ENCODE measurements at places on chromosomes 7 and 10. TPM values are rescaled to one million over a fixed set of nuclear protein-coding genes. Genes with fewer than 3 reads are reported as not detected.

NPVF gene
- total RNA-seq: not detected

ZNF273 gene
- 2.5 TPM for total RNA-seq

FAM25A gene
- total RNA-seq: not detected

PDZD7 gene
- total RNA-seq: 0.49 TPM

HNRNPA2B1 gene
- total RNA-seq: 177 TPM

MYPN gene
- total RNA-seq: 0.42 TPM

TEX47 gene
- total RNA-seq: not detected

INMT gene
- total RNA-seq: 4.2 TPM

ZNF282 gene
- 12.7 TPM for total RNA-seq

ATXN7L1 gene
- total RNA-seq: 5.6 TPM

EBF3 gene
- total RNA-seq: 1.3 TPM

TNS3 gene
- 99.3 TPM for total RNA-seq

GPNMB gene
- total RNA-seq: 38.7 TPM

MORN4 gene
- total RNA-seq: 3.4 TPM

ZNF487 gene
- total RNA-seq: 1.5 TPM

HOXA9 gene
- not detected for total RNA-seq

CDHR1 gene
- not detected for total RNA-seq

SPDYE5 gene
- not detected for total RNA-seq
